ENCODE measurements at places on chromosomes 12 and 14.

GRCh38 chr12:22287776-22288621, 46.5 kb downstream of the ST8SIA1 start:
- DNase-seq, result no peak

DNA sequence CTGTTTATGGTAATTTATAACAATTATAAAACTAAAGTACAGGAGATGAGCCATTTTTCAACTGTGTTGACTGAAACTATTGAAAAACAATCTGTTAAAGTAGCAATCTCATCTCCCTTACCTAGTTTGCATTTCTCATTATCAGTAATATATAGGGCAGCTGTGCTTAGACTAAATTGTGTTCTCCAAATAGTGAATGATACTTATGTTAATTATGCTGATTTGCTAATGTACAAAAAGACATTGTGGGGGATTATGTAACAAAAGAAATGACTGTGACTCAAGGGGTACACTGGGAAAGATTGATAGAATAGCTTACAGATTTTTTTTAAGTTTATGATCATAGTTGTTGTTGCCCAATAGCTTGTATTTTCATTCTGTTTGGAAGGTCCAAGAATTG, 207.7 kb downstream of the FUT8 start:
- DNase-seq, result no peak

DNA sequence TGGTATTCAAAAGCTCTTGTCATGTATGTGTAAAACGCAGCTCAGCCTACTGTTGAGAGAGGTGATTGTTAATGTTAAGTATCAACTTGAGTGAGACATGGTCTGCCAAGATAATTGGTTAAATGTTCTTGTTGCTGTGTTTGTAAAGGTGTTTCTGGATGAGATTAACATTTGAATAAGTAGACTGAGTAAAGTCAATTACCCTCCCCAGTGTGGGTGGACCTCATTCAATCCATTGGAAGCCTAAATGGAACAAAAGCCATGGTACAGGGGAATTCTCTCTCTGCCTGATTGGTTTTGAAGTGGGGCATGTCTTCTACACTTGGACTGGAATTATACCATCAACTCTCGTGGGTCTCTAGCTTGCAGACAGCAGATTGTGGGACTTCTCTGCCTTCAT, 63.8 kb upstream of the RERGL start:
- no peak for DNase-seq

- no peak for DNase-seq
Measured at GRCh38 chr14:105498430-105499255, 7.6 kb downstream of the TEDC1 start.

DNA sequence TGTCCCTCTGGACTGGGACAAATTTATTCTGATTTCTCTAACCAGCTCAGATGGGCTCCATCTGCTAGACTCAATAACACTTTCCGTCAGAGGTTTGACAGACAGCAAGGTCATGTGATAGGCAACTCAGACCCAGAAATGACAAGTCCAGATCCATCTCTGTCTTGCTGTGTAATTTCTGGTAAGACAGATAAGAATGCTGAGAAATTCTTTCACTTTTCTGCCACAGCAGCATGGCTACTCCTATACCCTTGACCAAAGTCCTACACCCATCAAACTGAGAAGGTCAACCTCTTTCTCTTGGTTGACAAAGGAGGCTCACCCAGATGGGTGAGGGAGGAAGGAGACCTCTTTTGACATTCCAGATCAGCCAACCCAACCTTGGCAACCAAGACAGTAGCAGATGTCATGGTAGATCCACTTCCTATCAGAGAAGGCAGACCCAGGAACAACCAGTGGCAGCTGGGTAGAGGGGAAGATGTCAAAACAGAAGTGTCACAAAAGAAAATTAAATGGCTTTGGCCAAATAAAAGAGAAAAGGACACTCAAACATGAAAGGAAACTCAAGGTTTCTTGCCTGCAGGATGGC, 36.9 kb upstream of the PRKAB1 start:
- DNase-seq, result no peak
